PC-9 (cell line): ENCODE measurements at places on chromosomes 2 and 18. TPM values are rescaled to one million over a fixed set of nuclear protein-coding genes. Genes with fewer than 3 reads are reported as not detected.

SERPINB11 gene
- not detected in 2 replicates for total RNA-seq

DUSP2 gene
- total RNA-seq = 4.0 and 5.2 TPM in 2 replicates

LDLRAD4 gene
- 1.2 and 1.7 TPM in 2 replicates for total RNA-seq

NT5C1B gene
- total RNA-seq = not detected in 2 replicates

GAD1 gene
- total RNA-seq = 3.5 and 4.3 TPM in 2 replicates

G6PC2 gene
- total RNA-seq = not detected in 2 replicates

WDR33 gene
- total RNA-seq = 53.7 and 59.3 TPM in 2 replicates

ASB18 gene
- total RNA-seq = 0.46 TPM in 1 of 2 replicates, not detected in the other

KIAA2012 gene
- total RNA-seq = not detected in 2 replicates

TGFA gene
- 27.7 and 36.4 TPM in 2 replicates for total RNA-seq

GCG gene
- not detected in 2 replicates for total RNA-seq

ACMSD gene
- not detected in 2 replicates for total RNA-seq

CCDC85A gene
- total RNA-seq = 0.10 TPM in 1 of 2 replicates, not detected in the other

GALNT5 gene
- total RNA-seq = 1.3 and 1.9 TPM in 2 replicates

PIEZO2 gene
- not detected in 2 replicates for total RNA-seq

CCDC178 gene
- total RNA-seq = not detected in 2 replicates

ALKAL2 gene
- not detected in 2 replicates for total RNA-seq

EHD3 gene
- total RNA-seq = 1.8 and 1.9 TPM in 2 replicates

DTYMK gene
- total RNA-seq = 183 and 191 TPM in 2 replicates

TMBIM1 gene
- 172 and 187 TPM in 2 replicates for total RNA-seq

NEU2 gene
- not detected in 2 replicates for total RNA-seq

SERPINB12 gene
- total RNA-seq = not detected in 2 replicates

CABYR gene
- 19.5 and 32.4 TPM in 2 replicates for total RNA-seq

KANSL3 gene
- total RNA-seq = 52.0 and 53.8 TPM in 2 replicates

ANTXR1 gene
- 36.1 and 48.3 TPM in 2 replicates for total RNA-seq

MAP2 gene
- total RNA-seq = 67.7 and 71.1 TPM in 2 replicates

KHK gene
- total RNA-seq = 4.4 and 10.4 TPM in 2 replicates

AMER3 gene
- total RNA-seq = not detected in 2 replicates

CMPK2 gene
- total RNA-seq = not detected in 2 replicates

TUBA4B gene
- not detected in 2 replicates for total RNA-seq
